ENCODE measurements at places on chromosomes 2 and 18. TPM values are rescaled to one million over a fixed set of nuclear protein-coding genes. Genes with fewer than 3 reads are reported as not detected.

- DNase-seq, result no peak
Measured at GRCh38 chr18:7017013-7017412, 100.6 kb downstream of the LAMA1 start.

DNA sequence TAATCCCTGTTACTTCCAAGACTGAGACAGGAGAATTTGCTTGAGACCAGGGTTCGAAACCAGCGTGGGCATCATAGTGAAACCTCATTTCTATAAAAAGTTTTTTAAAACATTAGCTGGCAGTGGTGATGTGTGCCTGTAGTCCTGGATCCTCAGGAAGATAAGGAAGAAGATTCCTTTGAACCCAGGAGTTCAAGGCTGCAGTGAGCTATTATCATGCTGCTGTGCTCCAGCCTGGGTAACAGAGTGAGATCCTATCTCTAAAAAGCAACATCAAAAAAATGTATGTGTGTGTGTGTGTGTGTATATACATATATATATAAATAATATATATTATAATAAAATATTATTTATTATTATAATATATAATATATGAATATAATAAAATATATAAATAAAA, 1417.6 kb upstream of the CDH2 start:
- DNase-seq, result no peak

- no peak for DNase-seq
Measured at GRCh38 chr2:80300954-80301353, 3.6 kb downstream of the LRRTM1 start.

DNA sequence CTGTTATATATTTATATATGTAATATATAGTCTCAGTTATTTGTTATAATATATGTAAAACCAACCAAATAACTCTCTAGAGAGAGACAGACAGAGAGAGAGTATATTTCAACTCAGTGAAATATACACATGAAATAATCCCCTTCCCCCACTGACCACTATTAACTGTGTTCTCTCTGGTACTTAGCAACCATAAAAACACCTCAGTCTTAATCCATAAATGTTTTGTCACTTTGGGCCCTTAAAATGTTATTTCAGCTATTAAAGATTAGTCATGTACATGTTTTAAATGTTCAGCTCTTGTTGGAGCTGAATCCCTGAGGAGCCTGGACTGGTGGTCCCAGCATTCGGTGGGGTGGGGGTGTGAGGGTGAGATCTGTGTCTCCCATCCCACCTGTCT, 122.2 kb upstream of the MAP3K20 start:
- DNase-seq, result no peak

DNA sequence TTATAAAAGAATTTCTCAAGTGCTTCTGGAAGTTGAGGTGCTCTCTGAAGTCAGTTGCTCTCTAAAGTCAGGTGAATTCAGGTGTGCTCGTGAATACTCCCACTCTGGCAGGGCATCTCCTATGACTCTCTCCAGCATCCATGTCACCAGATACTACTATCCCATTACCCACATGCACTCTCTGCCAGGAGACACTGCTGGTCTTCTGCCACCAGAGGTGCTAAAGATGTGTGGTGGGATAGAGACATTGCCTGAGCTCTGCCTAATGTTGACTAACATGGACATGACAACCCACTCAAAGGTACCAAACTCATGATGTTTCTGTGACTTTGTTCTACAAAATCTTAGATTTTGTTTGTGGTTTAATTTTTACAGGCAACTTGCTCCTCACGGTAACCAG, 106.4 kb upstream of the HNRNPA3 start:
- no peak for DNase-seq

DNA sequence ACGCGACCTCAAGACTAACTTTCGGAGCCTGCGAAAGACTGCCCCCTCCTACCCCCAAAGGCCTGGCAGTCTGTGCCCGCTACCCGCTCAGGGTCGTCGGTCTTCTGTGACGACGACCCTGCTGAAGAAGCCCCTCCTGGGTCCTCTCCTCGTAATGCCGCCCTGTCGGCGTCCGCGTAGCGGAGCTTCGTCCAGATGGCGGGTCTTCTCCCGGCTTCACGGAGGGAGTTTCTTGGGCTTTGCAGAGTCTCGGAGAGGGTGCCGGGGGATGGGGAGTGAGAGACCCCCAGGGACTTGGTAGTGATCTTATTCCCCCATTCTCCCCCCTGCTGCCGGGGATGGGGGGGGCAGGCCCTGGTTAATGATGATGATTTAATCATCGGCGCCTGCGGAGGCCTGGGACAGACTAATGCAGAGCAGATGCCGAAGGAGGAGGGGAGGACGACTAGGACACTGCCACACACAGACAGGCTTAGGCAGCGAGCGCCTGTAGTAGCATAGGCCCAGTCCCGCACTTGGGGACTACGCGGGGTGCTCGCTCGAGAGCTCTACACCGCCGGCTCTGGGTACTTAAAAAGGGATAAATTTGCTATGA, 528 bp upstream of the PCGF1 start:
- no peak for DNase-seq

DNA sequence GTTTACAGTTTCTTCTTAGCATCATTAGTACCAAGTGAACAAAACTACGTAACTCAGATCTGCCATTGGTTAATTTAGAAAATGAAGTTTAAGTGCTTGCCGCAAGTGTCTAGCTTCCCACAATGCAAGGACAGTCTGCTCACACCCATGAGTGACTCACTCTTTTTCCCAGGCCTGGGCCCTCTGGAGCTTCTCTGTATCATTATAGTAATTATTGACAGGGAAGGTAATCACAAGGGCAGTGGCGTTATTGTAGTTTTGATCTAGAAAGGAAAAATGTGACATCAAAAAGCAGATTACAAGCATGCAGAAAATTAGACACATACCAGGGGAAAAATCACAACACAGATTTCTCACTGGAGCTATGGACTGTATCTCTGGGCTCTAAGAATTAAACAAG, 38.5 kb downstream of the NPC1 start:
- DNase-seq, result no peak

DNA sequence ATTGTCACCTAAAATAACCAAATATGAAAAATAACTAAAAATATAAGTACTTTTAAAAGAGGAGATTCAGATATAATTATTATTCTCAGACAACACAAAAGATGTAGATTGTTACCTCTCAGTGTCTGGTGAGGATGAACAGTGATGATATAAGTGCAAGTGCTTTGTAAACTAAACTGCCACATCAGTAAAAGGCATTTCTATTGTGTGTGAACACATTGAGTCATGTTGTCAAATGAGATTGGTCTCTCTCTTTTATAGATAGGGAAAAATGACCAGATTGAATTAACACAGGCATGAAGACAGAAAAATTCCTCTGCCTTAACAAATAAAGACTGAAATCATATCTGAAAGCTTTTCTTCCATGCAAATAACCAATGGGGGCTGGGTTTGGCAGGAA, 182.4 kb upstream of the TMEFF2 start:
- DNase-seq, result no peak

GRCh38 chr2:207768168-207768865, 1.4 kb downstream of the FZD5 start:
- peak; percentile 71 for DNase-seq

- DNase-seq, result no peak
Measured at GRCh38 chr2:75565472-75566462, 5.0 kb upstream of the EVA1A start.

DNA sequence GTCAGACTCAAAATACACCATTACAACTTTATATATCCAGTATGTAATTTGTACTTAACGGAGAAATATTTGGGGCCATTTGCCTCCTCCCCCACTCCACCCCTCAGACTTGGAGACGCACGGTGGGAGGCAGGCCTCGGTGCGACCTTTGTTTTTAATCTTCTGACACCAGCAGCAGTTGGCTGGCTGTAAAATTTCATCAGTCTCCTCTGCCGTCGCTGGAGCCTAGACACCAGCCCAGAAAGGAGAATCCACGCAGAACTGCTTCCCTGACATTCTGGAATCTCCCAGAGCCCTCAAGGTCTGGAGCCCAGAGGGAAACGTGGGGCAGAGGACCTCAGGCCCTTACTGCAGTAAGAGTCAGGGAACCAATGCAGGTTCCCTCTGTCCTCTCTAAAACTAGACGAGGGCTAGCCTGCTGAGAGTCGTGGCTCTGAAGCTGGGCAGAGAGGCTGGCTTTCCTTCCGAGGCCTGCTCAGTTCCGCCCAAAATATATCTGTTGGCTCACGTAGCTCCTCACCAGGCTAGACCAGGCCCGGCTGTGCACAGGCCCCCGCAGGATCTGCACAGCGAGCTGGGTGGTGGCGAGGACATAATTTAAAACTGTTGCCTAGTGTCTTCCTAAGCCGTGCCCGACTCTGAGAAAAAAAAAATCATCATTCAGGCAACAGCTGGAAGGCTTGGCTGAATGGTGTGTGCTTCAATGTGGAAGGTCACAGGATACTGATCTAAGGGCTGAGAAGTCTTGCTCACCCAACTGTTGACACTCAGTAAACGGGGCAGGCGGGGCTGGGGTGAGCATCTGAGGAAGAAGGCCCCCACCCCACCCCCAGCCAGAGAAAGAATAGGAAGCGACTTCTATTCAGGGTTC, 40.4 kb downstream of the EN1 start:
- no peak for DNase-seq

Gene SERPINB5
- total RNA-seq, result not detected

Gene DPYSL5
- total RNA-seq, result not detected

Gene LYPD1
- total RNA-seq, result 0.40 TPM

Gene LCT
- total RNA-seq, result not detected

Gene UBE2E3
- total RNA-seq, result 23.4 TPM

Gene ABI2
- 7.2 TPM for total RNA-seq

Data from left lobe of liver (tissue), 2 donors.